ENCODE measurements at places on chromosomes 7 and 10. TPM values are rescaled to one million over a fixed set of nuclear protein-coding genes. Genes with fewer than 3 reads are reported as not detected.

Gene IFIT1B
- not detected for total RNA-seq

- DNase-seq = no peak
Observed at GRCh38 chr10:117249493-117250093, 8.7 kb downstream of the SLC18A2 start.

DNA sequence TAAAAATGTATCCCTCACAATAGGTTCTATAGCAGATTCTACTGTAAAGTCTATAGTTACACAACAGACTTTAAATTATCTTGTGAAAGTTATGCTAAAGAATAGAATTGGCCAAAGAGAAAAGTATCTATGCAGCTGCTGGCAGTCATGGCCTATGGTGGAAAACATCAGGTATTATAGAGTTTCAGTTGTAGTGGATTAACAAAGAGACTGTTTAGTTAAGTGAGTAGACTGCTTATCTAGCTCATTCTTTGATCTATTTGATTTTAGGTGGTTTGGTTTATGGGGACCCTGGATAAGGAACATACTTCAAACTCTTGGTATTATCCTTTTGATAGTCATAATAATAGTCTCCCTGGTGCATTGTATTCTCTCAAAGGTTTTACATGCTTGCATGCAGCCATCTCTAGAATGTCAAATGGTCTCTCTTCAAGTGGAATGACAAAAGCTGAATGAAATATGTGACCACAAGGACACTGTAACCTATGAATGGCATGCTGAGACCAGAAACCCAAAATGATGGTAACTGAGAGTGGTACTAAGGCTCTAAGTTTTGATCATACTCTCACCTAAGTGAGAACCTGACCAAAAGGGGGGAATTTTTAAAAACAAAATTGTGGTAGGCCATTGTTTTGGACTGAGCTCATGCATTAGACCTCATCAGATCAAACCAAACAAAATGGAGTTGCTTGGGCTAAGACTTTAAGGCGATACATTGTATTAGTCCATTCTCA lies 54.9 kb upstream of the NAMPT start:
- DNase-seq = no peak

DNA sequence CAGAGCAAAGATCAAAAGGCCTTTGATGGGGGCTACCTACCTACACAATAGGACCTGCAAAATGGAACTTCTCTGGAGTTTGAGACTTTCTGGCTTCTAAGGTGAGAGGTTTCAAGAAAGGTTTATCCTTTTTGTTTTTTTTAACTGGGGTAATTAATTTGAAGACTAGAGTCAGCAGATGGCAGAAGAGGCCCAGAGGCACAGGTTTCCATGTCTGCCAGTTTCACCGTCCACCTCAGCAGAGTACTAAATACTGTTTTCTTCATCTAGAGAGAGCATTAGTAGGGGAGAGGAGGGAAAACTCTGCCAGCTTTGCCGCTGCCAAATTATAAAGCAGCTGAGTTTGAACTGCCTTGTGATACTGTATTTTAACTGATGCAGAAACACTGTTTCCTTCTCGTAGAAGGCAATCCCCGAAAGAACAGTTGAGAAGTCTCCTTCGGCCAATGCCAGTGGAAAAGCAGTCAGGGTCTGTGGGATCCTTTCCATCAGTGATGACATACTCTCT lies 138.7 kb downstream of the SLC25A13 start:
- DNase-seq = no peak

Measured in MG63 (cell line).